KG1 (cell line): ENCODE measurements at places on chromosomes 5 and 9.

- DNase-seq: no peak
These were observed 108.4 kb upstream of the NREP start for GRCh38 chr5:111865356-111865755.

- DNase-seq: no peak
These were observed 15.7 kb downstream of the PHF2 start for GRCh38 chr9:93592008-93592642.

DNA sequence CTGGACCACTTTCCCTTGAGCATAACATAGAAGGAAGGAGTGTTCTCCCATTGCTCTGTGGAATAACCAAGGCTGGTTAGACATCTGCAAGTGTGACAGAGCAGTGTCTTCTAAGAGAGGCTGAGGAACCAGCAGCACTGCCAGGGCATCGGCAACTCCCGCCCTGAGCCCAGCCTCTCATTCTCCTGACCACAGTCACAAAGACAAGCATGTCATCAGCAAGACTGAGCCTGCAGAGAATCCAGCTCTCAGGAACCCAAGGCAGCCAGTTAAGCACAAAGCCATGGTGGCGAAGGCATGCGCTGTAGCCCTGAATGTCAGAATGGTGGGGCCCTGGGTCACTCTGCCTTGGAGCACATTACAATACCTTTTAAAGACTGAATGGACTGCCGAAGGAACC is 253.9 kb downstream of the AGTPBP1 start:
- no peak for DNase-seq

DNA sequence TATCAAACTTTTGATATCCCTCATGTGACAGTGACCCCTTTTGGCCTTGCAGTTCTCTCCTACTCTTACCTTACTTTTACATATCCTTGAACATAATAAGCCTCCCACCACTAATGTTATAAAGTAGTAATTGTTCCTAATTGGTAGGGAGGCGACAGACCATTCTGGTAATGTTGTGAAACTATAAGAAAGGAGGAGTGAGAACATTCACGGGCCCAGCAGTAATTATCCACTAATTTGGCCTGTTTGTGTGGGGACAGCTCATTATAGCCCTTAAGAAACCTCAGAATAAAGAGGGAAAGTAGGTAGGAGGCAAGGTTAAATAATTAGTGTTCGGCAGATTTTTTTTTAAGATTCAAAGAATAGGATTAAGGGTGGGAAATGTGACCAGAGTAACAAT is 1046.5 kb upstream of the ARRDC3 start:
- no peak for DNase-seq

DNA sequence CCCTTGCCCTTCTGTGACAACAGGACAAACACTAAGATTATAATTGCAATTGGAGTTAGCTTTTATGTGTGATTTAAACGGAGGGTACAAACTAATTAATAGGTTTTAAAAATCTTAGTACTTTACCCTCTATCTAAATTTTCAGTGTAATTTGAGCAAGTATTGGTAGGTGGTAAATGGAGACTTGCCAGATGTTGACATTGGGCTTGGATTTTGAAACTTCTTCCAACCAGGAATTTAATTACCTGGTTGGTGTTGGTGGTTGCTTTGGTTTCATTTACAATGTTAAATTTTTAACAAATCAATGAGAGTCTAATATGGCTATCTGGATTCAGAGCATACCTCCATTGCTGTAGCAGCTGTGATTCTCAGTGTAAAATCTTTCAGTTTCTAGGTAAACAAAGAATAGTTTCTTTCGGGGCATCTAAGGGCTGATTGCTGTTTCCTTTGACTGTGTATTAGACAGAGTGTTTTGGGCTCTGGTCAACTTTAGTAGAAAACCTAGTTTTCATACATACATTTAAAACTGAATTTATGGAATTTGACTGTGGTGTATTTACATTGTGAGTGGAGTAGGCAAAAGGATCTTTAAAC is 1.9 kb downstream of the DAPK1 start:
- DNase-seq: no peak

- DNase-seq: no peak
These were observed 204.4 kb downstream of the EFNA5 start for GRCh38 chr5:107466233-107466769.

- no peak for DNase-seq
These were observed 87.7 kb upstream of the LRRTM2 start for GRCh38 chr5:138962614-138963370.

DNA sequence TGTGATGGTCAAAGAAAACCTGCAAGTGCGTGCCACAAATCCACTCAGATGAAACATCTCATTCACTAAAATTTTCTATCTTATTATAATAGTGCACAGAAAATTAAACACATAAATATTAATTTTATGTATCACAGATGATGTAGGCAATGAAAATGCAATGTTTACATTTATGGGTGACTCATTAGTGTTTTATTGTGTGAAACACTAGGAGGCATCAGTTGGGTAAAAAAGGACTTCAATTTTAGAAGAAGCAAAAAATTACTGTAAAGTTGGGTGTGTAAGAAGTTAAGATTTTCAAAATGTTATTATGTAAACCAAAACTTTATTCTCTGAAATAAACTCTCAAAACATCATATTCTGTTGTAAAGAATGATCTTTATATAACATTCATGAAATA is 4.0 kb downstream of the MEF2C start:
- DNase-seq: no peak

GRCh38 chr5:56814361-56814962 is 887 bp upstream of the MAP3K1 start:
- no peak for DNase-seq

GRCh38 chr9:71655778-71656177 is 112.5 kb downstream of the CEMIP2 start:
- no peak for DNase-seq

- DNase-seq: no peak
These were observed 277.6 kb upstream of the EFNA5 start for GRCh38 chr5:107948377-107948776.

GRCh38 chr5:173964506-173964905 is 24.5 kb upstream of the C5orf47 start:
- DNase-seq: no peak

DNA sequence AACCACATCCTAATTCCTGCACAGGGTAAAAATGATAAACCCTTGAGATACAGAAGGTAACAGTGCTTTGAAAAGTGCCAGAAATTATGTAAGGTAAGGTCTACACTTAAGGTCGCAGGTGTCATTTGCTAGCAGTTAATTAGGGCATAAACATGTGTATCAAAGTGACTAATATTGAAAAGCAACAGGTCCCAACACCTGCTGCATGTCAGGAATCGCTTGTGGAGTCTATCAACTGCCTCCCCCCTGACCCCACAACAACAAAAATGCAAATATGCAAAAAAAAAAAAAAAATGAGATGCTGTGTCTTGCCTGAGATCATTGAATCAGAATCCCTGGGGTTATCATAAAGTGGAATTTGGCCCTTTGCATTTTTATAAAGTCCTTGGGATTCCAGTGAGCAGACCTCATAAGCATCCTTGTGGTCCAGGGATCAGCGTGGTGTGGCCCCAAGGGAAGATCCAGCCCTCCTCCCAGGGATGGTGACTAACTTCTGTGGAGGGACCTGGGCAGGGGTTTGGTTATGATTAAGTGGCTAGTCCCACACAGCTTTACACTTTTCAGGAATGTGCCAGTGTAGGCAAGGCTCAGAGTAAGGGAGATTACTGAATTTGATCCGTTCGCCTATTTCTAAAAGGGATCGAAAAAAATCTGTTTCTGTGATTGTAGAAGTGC is 92.5 kb upstream of the TNFSF8 start:
- DNase-seq: no peak

DNA sequence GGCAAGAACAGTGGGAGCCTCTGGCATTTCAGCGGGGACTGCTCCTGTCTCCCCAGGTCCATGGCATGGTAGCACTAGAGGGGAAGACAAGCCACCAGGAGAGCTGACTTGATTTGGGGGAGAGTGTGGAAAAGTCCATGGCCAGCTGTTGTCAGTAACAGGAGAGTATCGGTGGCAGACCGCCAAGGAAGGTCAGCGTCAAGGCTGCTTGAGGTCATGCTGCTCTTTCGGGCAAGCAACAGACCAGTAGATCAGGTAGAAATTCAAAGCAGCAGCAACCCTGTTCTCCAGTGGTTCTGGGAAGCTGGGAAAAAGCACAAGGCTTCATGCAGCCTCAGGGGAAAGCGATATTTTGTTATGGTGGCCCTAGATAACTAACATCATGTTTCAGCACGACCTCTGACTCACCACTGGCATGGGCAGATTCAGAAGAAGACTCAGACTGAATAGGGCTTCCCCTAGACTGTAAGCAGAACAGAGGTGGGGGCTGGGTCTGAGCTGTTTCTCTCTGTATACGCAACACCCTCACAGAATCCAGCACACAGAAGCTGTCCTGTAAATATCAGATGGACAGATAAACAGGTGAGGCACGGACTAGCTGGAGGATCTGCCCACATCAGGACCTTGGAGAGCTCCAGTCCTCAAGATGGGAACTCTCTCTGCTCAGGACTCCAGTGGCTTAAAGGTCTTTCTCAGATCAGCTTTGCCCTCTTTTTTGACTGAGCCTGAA is 35.2 kb upstream of the PLEKHG4B start:
- no peak for DNase-seq

DNA sequence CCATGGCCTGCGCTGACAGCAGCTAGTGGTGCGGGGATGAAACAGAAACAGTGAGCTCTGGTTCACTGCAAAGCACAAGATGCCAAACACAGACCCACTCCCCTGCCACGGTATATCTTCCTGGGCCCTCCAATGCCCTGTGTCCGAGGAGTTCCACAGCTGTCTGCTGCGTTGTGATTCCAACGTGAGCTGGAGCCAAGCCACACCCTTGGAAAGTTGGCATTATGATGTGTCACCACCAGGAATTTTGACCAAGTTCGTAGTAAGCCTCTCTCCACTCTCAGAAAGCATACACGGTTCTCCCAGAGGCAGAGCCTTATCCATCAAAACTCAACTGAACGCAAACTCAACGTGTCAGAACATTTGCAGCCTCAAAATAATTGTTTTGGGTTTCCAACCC is 55.6 kb downstream of the MACROH2A1 start:
- no peak for DNase-seq

GRCh38 chr9:16426716-16427115 is 443.8 kb downstream of the BNC2 start:
- no peak for DNase-seq

DNA sequence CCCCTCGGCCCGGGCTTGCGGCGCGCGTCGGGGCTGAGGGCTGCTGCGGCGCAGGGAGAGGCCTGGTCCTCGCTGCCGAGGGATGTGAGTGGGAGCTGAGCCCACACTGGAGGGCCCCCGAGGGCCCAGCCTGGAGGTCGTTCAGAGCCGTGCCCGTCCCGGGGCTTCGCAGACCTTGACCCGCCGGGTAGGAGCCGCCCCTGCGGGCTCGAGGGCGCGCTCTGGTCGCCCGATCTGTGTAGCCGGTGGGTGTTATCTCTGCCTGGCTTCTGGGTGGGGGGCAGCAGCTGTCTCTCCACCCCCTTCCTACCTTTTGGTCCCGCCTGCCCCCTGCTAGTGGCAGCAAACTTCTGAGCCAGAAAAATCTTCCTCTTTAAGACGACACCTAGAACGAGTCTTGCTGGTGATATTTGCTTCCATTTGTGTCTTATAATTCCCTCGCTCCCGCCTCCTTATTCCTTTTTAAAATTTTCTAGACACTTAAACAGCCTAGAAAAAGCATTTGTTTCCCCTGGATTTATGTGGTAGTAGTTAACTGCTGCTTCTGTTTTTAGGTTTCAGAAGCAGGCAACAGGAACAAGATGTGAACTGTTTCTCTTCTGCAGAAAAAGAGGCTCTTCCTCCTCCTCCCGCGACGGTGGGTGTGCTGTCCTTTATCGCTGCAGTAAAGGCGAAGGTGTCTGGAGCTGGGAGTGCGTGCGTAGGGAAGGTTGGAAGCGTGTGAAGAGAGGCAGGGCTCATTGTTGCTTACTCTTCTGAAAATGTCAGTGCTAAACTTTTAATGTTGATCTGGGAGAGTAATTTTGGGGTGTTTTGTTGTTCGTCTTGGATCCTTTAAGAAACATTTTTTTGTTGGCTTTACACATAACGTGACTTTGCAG is 554 bp downstream of the JAK2 start:
- no peak for DNase-seq

- no peak for DNase-seq
These were observed at the start of gene OCLN for GRCh38 chr5:69492391-69492922. Gene OCLN (plus strand): TSS chr5:69492790. CDS start chr5:69504245, 11,455 bp downstream.

- DNase-seq: no peak
These were observed 167.8 kb downstream of the PAM start for GRCh38 chr5:102922799-102923477.

DNA sequence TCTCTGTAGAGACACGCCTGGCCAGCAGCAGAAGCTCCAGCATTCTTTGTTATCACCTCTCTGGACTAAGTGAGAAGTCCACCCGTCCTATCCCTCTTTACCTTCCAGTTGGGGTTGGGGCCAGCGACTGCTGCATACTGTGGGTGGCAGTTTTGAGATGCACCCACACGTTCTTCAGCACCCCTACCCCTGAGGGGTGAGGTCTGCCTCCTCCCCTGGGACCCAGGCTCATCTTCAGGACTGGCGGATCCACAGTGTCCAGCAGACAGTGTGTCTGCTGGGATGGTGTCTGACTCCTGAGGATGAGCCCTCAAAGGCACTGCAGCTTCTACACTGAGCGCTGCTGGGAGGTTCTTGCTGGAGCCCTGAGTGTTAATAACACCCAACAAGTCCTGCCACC is 78.8 kb downstream of the GADD45G start:
- no peak for DNase-seq

DNA sequence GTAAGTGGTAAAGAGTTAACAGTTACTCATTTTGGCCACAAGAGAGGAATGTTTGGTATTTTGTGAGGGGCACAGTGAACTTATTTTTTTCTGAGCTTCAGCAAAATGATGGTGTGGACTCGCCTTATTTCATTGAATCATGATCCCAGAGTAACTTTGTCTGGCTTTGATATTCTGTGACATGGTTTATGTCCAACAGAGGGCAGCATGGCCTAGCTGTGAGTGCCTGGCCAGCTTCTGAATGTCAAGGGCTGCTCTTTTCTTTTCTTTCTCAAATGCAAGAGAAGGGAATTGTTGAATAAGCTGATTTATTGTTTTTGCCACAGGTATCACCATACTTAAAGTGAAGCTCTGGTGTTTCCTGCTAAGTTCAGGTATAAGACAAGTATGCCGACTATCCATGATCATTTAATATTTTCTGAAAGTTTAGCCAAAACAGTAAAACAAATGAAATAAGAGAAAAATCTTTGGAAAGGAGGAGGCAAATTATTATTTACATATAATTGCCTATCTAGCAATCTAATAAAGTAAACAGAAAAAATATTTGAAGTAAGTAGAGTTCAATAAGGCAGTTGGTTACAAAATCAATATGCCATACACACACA is 31.7 kb downstream of the MRPL22 start:
- DNase-seq: no peak

- DNase-seq: no peak
These were observed 115.5 kb upstream of the SLC12A2 start for GRCh38 chr5:127967983-127968592.

DNA sequence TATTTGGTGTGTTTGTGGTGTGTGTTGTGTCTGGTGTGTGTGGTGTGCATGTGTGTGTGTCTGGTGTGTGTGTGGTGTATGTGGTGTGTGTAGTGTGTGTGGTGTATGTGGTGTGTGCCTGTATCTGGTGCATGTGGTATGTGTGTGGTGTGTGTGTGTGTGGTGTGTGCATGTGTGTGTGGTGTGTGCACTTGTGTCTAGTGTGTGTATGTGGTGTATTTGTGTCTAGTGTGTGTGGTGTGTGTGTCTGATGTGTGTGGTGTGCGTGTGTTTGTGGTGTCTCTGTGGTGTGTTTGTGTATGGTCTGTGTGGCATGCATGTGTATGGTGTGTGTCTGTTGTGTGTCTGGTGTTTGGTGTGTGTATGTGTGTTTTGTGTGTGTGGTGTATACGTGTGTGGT is 71.1 kb downstream of the CACNA1B start:
- DNase-seq: no peak
